Activated CD8-positive, alpha-beta T cell treated with anti-CD3 and anti-CD28 coated beads for 36 hours (primary cell): ENCODE measurements at places on chromosomes 13 and 19. TPM values are rescaled to one million over a fixed set of nuclear protein-coding genes. Genes with fewer than 3 reads are reported as not detected.

BRME1 gene
- total RNA-seq, result 3.6 TPM

BORA gene
- total RNA-seq, result 16.8 TPM

TLE6 gene
- total RNA-seq, result 5.1 TPM

GPR12 gene
- not detected for total RNA-seq

DOCK9 gene
- total RNA-seq, result 33.4 TPM

LRRC4B gene
- total RNA-seq, result not detected

RCBTB1 gene
- 14.2 TPM for total RNA-seq

NCR1 gene
- total RNA-seq, result 0.68 TPM

ZNF98 gene
- total RNA-seq, result not detected

EPSTI1 gene
- total RNA-seq, result 8.4 TPM
